GM13976 (cell line): ENCODE measurements at places on chromosomes 13 and 19.

GRCh38 chr13:107466326-107467099, 748.8 kb downstream of the LIG4 start:
- DNase-seq, result no peak

DNA sequence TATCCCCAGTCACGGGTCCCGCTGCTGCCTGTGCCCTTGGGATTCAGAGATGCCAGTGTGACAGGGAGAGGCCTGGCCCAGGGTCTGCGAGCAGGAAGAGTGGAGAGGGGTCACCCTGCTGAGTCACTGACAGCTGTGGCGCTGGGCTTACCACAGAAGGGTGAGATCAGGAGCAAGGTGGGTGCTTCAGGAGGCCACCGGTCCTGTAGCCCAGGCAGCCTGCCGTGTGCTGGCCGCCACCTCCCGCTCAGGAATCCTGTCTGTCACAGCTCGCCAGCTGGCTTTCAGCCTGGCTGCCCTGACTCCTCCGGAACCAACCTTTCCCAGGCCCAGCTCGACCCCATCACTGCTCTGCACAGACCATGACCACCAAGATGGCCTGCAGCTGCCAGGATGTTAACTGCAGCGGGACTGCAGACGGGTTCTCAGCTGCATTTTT, 25.3 kb downstream of the NAXD start:
- DNase-seq, result no peak

DNA sequence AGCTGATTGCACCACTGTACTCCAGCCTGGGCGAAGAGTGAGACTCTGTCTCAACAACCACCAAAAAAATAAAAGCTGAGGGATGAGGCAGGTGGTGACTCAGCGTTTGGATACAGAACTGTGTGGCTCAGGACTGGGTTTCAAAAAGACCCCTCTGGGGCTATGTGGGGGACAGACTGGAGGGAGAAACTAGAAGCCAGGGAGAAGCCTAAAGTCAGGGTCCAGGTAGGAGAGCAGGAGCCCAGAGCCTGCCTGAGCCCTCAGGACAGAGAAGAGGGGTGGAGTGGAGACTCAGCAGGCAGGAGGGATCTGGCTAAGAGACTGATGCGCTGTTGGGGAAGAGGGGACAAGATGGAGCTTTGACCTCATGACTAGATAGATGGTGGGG, 1.8 kb upstream of the CD37 start:
- no peak for DNase-seq

- DNase-seq, result no peak
Observed at GRCh38 chr13:78999494-78999893, 340.5 kb upstream of the OBI1 start.

- DNase-seq, result peak; percentile 93
Observed at GRCh38 chr13:102800145-102801041, 1.5 kb downstream of the BIVM start.

GRCh38 chr13:20439261-20439660, 86.4 kb downstream of the CRYL1 start:
- DNase-seq, result no peak

GRCh38 chr13:40777166-40777808, 6.3 kb upstream of the MRPS31 start:
- DNase-seq, result peak; percentile 55

- no peak for DNase-seq
Observed at GRCh38 chr13:32125751-32126150, 94.2 kb downstream of the FRY start.

GRCh38 chr19:32677657-32678056, 2.0 kb downstream of the RGS9BP start:
- DNase-seq, result no peak

- DNase-seq, result no peak
Observed at GRCh38 chr19:17510220-17510993, 1.0 kb upstream of the PGLS start.

- no peak for DNase-seq
Observed at GRCh38 chr19:49128545-49129237, 9.3 kb downstream of the PPFIA3 start.

DNA sequence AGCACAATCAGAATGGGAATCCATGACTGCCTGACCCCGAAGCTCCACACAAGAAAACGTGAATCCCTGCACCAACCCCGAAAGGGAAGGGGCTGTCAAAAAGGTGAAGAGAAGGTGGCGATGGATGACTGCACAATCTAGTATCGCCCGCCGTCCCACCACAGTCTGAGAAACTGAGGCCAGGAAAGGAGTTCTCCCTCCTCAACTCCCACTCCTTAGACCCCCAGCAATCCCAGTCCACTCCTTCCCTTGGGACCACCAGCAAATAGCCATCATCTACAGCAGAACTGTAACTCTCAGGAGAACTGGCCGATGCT, 451 bp downstream of the NOSIP start:
- no peak for DNase-seq

GRCh38 chr19:29871143-29871542, 59.4 kb downstream of the CCNE1 start:
- no peak for DNase-seq

DNA sequence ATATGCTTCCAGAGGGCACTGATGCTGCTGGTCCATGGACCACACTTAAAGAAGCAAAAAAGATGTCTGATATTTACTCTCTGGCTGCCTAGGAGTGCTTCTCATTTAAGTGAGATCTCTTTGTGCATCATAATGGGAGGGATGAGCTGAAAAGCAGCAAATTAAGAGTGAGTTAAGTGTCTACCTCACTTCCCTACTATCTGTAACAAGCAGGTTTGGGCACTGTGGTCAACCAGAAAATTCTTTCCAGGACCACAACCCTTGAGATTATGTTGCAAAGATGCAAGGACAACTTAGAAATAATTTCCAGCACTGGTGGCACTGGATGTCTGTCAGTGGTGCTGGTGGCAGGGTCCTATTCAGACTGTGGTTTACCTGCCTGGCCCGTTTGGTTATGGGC, 52.1 kb upstream of the USPL1 start:
- no peak for DNase-seq

DNA sequence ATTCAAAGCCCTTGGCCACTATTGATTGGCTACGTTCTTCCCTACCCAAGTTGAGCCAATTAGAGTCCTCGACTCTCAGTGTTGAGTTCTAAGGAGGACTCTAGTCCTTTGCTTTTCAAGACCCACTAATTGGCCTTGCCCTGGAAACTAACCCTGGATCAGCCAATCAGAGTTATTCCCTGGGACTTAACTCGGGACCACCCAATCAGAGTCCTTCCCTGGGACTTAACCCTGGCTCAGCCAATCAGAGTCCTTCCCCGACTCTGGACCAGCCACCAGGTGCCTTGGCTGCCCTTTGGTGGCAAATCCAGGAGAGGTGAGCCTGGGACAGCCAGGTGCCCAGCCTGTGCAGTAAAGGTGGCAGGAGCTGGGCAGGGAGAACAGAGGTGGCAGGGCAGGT, 28.7 kb downstream of the ATP8B3 start:
- no peak for DNase-seq

DNA sequence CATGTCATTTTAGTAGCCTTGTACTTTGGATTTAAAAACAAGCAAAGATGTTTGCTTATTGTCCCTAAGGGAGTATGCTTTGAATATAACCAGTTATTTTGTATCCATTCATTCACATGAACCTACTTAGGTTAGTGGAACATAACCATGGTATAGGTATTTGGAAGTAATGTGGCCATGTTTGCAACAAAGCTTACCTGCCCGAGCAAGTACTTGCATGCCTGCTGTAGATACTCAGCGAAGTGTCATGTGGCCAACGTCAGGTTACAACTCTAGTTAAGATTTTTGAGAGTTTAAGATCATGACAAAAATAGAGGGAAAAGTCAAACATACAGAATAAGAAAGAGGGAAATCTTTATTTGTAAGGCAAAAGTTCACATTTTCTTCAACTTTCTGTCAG, 57.2 kb downstream of the COG6 start:
- DNase-seq, result no peak

DNA sequence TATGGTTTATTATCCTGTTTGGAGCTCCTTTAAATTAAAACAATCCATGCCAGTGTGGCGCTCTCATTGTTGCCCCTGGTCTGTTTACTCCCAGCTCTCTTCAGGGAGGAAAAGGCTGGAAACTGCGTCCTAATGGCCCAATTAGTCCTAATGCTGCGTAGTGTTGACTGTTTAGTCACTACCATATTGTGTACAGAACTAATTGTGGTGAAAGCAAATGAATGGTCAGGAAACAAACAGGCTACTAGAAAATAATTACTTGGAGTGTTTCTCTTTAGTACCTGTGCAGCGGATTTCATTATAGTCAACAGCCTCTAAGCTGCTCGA, 54.5 kb upstream of the MTIF3 start:
- DNase-seq, result no peak

- DNase-seq, result peak; percentile 31
Observed at GRCh38 chr19:48810151-48810550, 678 bp downstream of the BCAT2 start.

DNA sequence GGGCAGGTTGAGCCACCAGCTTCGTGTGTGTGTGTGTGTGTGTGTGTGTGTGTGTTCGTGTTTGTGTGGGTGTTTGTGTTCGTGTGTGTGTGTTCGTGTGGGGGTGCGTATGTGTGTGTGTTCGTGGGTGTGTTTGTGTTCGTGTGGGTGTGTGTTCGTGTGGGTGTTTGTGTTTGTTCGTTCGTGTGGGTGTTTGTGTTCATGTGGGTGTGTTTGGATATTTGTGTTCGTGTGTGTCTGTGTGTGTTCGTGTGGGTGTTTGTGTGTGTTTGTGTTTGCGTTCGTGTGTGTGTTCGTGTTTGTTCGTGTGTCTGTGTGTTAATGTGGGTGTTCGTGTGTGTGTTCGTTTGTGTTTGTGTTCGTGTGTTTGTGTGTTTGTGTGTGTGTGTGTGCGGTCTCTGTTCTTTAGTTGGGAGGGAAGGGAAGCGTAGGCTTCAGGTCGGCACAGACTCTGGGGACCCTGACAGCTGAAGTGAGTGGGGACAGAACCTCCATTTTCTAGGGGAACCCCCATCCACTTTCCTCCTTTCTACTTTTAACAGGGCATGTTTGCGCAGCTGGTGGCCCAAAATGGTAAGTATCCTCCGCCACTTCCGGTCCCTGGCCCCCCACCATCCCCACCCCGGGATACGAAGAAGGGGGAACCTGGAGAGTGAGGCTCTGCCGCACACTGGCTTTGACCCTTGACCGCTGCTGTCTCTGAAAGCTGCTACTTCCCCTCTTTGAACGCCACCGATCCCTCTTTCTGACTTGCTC, 1.6 kb downstream of the TNFSF9 start:
- peak; percentile 78 for DNase-seq

DNA sequence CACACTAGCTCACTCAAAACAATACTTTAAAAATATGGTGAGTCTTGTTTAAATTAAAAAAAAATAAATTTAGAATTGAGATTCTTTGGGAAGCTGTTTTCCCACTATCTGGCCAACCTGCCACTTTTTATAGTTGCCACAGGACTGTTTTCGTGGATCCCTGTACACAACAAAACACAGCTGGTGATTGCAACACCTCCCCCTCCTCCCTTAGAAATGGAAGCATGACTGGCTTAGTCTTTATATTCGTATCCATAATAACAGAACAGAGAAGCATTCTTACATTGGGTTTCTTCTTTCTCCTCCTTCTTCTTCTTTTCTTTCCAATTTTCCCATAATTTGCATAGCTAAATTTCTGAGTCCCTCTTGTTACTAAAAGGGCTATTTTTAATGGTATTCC, 79.5 kb upstream of the GJB6 start:
- DNase-seq, result no peak

GRCh38 chr13:91154558-91155353, 192.7 kb upstream of the MIR17HG start:
- no peak for DNase-seq

- peak; percentile 98 for DNase-seq
Observed at GRCh38 chr19:40403262-40403984, 9.8 kb downstream of the PRX start.

DNA sequence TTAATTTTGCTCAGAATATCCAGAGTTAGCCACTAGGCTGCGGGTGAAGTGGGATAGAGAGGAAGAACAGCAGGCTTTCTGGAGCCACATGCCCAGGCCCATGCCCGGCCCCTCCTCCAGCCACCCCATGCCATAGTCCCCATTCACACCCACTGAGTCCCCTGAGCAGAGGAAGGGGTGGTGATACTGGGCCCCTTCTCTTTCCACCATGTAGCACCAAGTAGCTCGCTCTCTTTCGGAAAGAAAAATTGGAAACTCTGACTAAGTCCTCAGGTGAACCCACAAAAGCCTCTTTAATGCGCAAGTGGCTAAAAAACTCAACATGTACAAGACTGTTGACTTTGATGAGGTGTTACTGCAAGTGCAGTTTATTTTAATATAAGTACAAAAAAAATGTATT, 76.7 kb upstream of the GPR183 start:
- no peak for DNase-seq

DNA sequence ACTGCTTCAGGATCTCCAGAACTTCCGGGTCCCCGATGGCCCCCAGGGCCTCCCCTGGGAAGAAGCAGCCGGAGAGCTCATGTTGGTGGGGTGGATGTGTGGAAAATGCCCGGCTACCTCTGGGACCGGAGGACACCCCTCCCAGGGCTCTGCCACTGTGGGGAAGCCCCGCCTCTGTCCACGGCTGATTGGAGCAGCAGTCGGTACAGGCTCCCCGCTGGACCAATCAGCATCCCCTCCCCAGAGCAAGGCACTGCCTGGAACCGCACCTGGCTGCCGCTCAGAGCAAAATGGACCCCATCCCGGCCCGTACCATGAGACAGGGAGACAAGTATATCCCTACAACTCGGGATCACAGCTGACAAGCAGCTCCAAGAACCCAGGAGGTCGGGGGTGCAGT, 6.4 kb downstream of the DOHH start:
- peak; percentile 65 for DNase-seq

DNA sequence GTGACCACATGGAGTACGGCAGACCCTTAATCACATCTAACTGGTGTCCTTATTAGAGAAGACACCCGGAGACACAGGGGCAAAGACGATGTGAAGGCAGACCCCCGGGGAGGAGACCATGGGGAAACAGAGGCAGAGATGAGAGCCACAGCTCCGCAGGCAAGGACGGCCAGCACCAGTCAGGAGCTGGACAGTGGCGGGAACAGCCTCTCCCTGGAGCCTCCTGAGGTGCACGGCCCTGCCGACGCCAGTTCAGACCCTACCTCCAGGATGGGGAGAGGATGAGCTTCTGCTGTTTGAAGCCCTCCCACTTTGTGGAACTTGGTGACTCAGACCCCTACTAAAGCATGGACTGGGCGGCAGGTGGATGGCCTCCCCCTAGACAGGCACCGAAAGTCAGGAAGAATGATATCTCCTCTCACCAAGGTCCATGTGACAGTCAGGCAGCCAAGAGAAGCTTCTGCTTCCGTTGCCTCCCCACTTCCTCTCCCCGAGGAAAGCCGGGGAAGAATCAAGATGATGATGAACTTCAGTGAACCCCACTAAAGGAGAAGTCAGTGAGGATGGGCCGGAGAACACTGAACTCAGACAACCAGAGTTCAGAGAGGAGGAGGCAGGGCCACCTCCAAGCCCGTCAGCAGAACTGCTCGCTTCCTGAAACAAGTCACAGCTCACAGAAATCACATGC, 25.4 kb downstream of the RAB20 start:
- DNase-seq, result no peak

DNA sequence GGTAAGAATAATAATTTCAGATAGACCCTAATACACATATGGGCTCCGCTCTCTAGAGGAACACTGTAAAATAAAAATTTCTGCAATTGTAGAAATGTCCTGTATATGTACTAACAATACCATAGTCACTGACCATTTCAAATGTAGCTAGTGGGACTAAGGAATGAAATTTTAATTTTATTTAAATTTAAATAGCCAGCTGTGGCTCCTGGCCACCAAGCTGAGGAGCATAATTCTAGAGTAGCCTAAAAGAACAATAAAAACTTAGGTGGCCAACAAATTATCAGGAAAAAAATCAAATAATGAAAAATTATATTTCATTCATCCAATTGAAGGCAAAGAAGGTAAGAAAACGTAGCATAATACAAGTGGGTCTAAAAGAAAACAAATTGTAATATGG, 240.9 kb upstream of the MIR17HG start:
- no peak for DNase-seq
